ENCODE measurements at places on chromosomes 16 and 17.

DNA sequence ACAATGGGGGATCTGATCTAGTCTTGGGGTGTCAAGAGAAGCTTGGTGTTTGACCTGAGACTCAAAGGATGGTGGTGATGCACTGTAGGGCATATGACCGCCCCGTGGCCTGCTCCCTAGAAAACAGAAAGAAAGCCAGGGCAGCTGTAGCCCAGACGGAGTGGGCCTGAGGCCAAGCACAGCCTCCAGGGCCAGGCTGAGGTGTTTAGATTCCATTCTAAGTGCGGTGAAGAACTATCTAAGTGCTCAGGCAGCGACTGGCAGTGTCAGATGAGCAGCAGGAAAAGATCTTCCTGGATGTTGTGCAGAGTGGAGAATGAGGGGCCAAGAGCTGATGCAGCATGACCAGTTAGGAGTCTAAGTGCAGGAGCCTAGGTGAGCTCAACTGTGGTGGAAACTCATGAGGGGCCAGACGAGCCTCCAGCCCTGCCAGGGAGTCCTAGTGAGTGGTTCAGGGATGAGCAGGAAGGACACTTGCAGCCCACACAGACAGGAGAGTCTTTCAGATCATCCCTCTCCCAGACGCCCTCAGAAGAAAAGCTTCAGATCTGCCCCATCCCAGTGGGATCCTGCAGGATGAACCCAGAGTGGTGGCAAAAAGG is 314.2 kb upstream of the CCL2 start:
- DNase-seq, result no peak

DNA sequence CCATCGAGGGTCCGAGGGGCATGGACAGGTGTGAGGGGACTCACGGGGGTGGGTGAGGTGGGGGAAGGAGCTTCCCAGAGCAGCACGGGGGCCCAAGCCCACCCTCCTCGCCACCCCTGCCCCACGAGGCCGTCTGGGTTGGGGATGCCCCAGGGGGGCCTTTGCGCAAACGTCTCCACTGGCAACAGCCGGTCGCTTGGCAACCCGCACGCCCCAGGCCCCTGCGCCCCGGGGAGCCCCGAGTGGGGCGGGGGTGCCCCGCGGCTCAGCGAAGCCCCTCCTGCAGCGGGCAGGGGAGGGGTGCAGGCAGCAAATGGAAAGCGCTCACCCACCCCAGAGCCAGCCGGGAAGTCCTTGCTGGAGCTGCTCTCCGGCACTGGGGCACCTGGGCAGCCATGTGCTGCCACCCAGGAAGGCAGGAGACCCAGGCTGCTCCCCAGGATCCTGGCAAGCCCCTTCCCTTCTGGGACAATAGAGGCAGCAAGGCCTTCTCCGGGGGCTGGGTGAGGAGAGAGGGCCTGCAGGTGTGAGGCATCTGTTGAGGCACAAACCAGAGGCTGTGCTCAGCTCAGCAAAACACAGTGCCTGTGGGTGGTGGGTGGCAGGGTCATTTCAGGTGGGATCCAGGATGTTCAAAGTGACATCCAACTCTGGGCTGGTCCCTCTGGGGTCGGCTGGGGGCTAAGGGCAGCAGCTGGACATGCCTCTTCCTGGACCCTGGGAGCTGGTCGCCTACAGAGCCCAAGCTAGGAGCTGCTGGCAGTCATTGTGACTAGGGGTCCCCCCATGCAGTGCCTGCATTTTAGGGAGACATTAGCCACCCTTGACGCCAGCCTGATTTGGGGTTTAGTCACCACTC is 80.9 kb upstream of the CBX4 start:
- DNase-seq, result no peak

DNA sequence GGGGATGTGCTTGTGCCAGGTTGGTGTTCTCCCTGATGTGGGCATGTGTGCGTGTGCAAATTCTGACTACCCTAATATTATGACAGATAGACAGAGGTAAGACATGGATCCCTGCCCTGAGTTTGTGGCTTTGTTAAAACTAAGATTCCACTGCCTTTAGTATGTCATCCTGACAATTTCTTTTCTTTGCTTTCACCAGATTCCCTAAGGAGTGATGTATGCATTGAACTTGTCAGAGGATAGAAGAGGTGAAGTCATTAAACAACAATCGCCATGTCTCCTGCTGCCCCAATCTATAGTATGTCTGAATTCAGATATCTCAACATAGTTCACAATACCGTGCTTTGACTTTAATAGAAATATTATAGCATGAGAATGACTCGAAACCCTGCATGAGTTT is 137.1 kb upstream of the ELAC2 start:
- no peak for DNase-seq

DNA sequence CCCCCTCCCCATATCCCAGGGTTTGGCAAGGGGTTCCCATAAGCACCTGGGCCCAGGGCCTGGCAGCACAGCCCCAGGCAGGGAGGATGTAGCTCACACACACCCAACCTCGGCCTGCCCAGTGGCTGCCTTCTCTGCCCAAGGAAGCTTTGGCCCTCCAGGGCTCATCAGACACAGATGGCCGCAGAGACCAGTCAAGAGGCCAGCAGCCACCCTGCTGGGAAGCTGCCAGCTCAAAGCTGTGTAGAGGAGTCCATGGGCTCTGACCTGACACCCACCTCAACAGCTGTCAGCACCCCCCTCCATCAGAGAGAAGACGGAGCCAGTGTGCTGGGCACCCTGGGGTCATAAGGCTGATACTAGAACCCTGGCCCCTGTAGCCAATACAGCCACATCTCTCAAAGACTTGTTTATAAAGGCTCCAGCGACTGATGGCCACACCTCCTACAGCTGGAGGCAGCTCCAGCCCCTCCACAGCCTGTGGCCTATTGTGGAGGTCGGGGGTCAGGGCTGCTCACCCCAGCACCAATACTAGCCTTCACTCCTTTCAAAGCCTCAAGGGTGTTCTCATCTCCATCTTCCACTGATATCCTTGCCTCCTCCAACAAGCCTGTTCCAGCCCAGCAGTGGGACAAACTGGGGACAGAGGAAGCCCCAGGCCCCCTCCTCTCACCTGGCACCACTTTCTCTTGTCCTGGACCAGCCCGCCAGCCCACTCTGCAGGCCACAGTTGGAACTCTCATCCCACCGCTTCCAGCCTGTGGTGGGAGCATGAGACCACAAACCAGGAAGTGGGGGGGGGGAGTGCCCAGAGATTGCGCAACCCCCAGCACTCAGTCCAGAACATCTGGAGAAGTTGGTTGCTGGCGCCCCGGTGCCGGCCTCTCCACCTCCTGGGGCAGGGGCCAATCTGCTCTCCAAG is 2.2 kb upstream of the MPG start:
- no peak for DNase-seq

- DNase-seq, result peak; percentile 67
These were observed 747 bp downstream of the ATXN7L3 start for GRCh38 chr17:44198721-44199552.

DNA sequence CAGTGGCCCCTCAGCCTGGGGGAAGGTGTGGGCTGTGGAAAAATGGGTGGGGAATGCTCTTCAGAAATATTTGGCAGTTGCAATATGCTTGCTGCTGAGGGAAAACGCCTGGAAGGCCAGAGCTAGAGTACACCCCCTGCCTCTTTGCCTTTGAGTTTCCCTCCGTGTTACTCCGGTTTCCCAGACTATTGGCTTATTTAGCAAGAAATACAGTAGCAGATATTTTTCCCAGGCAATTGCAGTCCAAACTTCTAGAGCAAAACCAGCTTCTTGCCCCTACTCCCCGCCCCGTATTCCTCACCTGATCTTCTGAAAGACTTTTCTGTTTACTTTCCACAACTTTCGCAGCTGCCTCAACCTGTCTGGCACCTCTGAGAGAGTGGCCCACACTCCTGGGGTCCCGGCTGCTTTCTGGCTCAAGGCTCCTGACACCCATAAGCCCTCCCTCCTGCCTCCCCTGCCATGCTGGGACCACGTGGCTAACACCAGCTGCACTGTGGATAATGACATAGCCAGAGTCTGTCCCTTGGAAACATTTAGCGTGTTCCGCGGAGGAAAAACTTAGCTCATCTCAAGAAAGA is 45.8 kb upstream of the HELZ start:
- DNase-seq, result no peak

GRCh38 chr17:31915456-31916100 is 14.1 kb upstream of the UTP6 start:
- DNase-seq, result no peak

DNA sequence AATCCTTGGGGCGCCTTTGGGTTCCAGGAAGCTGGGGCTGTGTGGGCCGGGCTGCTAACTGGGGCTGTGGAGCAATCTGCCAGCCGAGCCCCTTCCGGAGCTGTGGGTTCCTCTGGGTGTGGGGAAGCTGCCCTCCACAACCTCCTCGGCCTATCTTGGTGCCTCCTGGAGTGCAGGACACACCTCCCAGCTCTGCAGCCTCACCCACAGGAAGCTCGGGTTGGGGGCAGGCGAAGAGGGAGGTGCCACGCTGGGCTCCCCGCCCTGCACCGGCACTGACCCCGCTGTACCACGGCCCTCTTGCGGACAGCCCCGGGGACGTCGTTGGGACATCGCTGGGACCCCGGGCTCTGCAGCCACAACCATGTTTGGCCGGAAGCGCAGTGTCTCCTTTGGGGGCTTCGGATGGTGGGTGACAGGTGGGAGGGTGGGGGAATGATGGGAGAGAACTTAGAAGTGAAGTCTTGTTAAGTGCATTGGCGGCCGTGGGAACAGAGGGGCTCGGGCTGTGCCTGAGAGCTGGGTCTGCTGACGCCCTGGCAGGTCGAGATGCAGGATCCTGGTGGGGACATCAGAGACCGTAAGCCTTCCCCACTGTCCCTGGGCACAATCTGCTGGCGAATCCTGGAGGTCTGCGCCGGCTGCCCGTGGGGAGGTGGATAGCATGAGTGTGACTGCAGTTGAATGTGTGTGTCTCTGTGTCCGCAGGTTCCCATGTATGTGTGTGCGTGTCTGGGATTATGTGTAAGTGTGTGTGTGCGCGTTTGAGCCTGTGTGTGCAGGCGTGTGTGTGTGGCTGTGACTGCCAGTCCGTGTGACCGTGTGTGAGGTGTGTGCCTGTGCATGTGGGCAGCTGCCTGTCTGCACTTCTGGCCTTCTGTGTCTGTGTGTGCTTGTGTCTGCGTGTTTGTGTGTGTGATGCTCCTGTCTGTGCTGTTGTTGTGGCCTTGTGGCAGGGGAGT is at the start of gene RAP1GAP2:
Gene RAP1GAP2 (plus strand): TSS at position 275 of the 962 bp plus-strand sequence. CDS start 90 bp downstream, at position 365.
- peak; percentile 82 for DNase-seq

DNA sequence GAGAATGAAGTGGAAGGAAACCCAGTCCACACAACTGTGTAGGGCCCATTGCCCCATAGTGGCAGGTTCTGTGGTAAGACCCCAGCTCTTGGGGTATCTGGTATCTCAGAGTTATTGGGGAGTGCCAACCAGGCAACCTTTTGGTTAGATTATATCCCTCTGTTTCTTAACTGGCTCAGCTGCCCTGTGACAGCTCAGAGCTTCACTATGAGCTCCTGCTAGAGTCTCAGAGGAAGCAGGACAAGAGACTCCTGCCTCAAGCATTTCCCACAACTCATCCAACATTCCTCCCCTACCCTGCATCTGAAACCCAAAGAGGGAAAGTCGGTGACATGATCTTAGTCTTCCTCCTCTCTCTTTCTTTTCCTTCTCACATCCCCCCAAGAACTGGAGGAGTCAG is 292.3 kb downstream of the SHISA9 start:
- DNase-seq, result no peak

DNA sequence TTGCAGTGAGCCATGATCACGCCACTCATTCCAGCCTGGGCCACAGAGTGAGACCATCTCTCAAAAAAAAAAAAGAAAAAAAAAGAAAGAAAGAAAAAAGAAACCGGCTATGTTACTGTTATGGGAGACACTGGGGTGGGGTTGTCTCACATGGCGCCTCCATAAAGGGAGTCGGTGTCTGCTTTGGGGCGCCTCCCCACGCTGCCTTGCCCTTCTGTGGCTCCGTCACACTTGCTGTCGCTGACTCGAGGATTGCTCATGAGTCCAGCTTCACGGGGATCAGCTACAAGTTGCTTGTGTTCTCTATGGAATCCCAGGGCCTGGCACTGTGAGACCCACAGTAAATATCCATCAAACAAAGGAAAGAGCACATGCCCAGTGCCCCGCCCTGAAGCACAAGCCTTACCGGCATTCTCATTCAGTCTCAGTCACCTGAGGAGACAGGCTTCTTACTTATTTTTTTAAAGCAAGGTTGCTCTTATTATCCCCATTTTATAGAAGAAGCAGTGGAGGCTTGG is 40.6 kb upstream of the ZNF423 start:
- DNase-seq, result no peak

All from CD4-positive, alpha-beta T cell treated with Interferon gamma for 1 hour (primary cell).